Activated CD4-positive, alpha-beta T cell treated with anti-CD3 and anti-CD28 coated beads for 48 hours (primary cell): ENCODE measurements at places on chromosomes 5 and 9.

- DNase-seq = no peak
These were observed 37.6 kb downstream of the ALG2 start for GRCh38 chr9:99184110-99184474.

DNA sequence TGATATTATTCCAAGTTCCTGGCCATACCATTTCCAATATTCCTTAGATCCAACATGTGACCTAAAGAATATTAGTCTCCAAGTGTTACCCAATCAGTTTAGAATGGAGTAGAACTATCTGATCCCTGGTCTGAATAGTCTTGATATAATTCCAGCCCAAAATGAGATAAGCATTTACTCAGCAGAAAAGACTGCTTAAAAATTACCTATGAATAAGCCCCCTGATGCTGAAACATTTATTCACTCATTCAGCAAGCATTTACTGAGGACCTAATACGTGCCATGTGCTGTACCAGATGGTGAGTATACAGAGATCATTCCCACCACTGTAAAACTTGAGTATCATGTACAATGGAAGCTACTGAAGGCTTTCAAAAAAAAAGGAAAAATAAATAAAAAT is 157.0 kb downstream of the FAM114A2 start:
- no peak for DNase-seq

- DNase-seq = peak; percentile 40
These were observed 24.1 kb downstream of the TENT4A start for GRCh38 chr5:6737043-6737941.

GRCh38 chr5:122499585-122499984 is 187.5 kb downstream of the SNCAIP start:
- no peak for DNase-seq

DNA sequence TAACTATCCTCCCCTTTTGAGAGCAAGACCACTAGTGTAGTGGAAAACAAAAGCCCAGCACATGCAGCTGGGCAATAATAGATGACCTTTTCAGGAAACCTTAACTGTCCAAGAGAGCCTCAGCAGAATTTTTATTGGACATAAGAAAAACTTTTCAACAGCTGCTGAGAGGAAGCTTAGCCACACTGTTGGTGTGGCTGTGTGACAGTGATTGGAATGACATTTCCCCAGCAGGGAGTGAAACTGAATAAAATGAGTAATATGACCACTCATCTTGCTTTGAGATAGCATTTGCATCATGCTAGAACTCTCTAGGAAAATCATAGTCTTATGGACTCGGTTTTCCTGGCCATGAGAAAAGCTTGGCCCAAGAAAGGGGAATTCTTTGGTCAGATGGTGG is 687.8 kb downstream of the SLCO4C1 start:
- DNase-seq = no peak

DNA sequence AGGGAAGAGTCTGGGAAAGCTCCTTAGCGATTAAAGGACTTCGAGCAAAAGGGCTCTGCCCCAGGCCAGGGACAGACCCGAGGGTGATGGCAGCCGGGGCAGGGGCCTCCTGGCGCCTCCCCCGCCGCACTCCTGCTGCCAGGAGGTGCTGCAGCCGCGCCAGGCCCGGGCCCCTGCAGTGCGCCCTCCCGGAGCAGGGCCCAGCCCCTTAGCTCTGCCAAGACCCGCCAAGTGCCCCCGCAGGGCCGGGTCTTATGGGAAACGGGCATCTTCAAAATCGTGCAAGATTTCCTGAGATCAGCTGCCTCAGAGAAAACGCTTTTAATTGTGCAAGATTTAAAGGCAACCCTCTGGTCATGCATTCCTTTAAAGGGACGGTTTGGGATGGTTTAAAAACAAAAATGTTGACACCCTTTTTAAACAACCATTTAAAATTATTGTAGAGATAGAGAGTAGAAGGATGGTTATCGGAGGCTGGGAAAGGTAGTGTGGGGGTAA is 52.4 kb downstream of the CDC14B start:
- no peak for DNase-seq

DNA sequence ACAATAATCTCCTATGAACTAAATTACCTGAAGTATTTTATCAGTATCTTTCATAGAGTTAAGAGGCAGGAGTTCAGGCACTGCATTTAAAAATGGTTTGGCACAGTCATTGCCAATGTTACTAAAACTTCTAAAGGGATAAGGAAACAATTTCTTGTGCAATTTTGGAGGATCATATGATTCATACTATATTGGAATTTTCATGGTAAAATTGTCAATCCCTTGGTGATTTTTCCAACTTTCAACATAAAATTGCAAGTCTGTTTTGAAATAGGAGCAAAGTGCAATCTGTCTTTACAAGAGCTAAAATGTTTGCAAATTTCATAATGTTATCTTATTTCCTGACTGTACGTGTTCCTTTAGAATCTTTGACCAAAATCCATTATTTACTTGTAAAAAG is 211.1 kb downstream of the DMRTA1 start:
- DNase-seq = no peak

DNA sequence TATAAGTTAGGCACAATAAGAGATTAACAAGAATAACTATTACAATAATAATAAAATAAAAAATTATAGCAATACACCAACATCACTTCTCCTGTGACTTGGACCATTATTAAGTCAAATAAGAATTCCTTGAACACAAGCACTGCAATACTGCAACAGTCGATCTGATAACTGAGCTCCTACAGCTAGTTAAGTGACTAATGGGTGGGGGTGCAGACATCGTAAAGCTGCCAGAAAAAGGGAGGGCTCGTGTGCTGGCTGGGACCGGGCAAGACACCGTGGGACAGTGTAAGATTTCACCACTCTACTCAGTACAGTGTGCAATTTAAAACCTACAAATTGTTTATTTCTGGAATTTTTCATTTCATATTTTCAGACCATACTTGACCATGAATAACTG is 78.8 kb downstream of the SNX24 start:
- no peak for DNase-seq

DNA sequence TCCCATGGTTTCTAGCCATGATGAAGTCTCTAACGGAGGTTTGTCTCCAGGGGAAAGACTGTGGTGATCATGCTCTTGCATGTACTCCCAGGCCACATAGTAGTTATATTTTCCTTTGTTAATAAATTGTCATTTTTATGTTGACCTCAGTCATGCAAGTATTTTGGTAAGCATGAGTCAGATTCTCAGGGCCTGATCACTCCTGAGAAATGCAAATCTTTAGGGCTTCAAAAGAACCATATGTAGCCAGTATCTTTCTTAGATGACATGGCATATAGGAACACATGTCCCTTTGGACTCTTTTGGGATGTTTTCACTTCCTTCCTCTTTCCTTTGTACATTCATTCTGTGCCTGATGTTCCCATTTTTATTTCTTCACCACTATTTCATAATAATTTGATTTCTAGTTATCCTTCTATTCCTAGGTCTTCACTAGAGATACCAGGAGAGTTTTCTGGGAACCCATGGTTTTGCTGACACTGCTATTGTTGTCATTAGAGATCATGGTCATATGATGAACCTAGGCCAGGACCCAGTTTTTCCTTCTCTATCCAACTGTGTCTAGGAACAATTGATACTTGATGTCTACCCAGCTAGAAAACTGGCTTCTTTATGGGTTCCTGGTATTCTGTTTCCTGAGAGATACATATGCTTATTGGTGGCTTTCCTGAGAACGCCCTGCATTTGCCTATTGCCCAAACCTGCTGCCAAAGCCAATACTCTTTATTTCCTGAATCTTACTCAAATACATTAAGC is 248.1 kb upstream of the NREP start:
- no peak for DNase-seq

DNA sequence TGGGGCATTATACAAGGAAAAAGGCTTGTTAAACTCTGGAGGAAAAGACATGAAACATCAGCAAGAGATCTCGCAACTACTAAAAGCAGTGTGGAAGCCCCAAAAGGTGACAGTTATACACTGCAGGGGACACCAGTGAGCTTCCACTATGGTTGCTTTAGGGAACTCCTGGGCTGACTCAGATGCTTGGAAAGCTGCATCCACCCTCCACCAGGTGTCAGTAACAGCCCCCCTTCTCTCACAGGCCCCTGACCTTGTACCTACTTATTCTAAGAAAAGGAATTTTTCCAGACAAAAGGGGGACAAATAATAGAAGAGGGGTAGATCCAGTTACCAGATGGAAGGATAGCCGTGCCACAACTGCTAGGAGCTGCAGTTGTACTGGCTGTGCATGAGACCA is 154.4 kb upstream of the COX7C start:
- DNase-seq = no peak
